ENCODE measurements at places on chromosomes 1 and 21.

DNA sequence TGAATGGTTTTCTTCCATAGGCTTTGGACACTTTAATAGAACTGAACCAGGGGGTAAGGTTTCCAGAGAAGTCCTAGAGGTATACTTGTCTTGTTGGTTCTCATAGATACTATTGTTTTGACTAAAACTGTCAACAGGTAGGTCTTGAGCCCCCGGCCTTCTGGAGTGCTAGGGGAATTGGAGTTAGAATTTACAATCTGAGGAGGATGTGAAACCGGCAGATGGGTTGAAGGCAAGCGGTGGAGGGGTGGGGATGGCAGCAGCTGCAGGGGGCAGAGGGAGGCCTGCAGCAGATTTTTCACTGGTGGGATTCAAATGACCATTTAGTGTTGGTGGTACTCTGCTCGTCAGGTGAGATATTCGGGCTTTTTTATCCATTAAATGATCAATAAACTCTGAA is 4.3 kb upstream of the CD1D start:
- no peak for DNase-seq

- no peak for DNase-seq
Measured at GRCh38 chr1:89277725-89278124, 5.1 kb upstream of the GBP5 start.

DNA sequence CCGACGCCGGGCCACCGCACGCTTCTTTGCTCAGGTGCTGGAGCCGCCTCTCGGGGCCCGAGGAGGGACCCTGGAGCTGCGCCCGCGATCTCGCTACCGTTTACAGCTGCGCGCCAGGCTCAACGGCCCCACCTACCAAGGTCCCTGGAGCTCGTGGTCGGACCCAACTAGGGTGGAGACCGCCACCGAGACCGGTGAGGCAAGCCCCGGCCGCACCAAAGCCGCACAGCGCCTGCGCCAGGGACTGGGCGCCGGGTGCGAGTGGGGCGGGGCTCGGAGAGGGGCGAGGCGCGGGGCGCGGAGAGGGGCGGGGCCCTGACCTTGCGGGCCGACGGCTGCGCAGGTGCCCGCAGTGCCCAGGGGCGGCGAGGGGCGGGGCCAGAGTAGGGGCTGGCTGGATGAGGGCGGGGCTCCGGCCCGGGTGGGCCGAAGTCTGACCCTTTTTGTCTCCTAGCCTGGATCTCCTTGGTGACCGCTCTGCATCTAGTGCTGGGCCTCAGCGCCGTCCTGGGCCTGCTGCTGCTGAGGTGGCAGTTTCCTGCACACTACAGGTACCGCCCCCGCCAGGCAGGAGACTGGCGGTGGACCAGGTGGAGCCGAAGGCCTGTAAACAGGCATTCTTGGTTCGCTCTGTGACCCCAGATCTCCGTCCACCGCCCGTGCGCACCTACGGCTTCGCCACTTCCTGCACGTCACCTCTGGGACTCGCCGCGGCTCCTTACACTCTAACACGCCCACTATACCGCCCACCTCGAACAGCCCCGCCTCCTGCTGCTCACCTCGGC is 9.8 kb upstream of the CDC20 start:
- DNase-seq: peak; percentile 66

GRCh38 chr21:25911730-25912401 is 177.1 kb downstream of the GABPA start:
- no peak for DNase-seq

DNA sequence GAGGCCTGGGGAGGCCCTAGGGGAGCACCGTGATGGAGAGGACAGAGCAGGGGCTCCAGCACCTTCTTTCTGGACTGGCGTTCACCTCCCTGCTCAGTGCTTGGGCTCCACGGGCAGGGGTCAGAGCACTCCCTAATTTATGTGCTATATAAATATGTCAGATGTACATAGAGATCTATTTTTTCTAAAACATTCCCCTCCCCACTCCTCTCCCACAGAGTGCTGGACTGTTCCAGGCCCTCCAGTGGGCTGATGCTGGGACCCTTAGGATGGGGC is 5.2 kb downstream of the ELF3 start:
- DNase-seq: no peak

GRCh38 chr1:164846731-164847691 is 288.0 kb downstream of the PBX1 start:
- DNase-seq: no peak

GRCh38 chr21:36260030-36260787 is 59.8 kb upstream of the MORC3 start:
- DNase-seq: peak; percentile 4

GRCh38 chr1:22413799-22414198 is 37.9 kb upstream of the ZBTB40 start:
- DNase-seq: no peak

- DNase-seq: no peak
Measured at GRCh38 chr1:211329764-211330201, 3.1 kb downstream of the TRAF5 start.

DNA sequence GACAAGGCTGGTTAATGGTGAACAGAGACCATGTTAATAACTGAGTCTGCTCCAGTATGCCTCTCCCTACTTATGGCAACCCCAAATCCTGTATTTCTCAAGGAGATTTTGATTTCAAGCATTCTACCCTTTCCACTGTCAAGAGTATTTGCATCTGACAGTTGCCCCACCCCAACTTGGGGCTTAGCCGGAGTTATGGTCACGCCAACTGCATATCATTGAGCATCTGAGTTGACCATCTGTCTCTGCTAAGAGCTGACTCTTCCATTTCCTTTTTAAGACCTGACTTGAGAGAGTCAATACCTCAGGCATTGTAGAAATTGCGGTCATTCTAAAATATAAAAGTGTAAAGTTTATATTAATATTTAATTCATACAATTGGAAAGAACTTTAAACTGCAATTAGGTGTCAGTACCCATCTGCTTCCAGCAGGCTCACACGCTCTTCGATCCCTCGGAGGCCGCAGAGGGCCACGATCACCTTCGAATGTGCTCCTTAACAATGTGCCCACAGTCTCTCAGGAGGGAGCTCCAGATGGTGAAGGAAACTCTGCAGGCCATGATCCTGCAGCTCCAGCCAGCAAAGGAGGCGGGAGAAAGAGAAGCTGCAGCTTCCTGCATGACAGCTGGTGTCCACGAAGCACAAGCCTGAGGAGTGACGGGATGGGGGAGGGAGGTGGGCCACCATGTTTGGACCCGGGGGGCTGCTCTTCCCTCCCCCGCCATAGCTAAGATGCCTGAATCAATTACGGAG is 409.8 kb downstream of the DISC1 start:
- no peak for DNase-seq

DNA sequence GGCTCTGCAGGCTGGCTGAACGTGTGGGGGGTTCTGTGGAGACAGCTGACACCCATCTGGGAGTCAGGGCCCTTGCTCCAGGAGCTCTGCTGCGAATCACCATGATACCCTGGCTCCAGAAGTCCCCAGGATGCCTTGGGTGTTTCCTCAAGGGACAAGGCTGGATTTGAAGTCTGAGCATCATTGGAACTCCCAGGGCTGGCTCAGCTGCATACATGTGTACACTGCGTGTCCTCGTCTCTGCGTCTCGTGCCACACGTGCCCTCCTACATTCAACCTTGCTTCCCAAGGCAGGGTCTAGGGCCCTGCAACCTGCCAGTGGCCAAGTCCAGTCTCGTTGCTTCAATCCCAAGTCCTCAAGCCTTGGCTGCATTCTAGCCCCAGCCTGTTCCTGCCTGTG is 11.7 kb downstream of the CSF1 start:
- DNase-seq: no peak

GRCh38 chr1:224805889-224806288 is 123.6 kb upstream of the DNAH14 start:
- DNase-seq: no peak

- no peak for DNase-seq
Measured at GRCh38 chr1:209045331-209046057, 538.0 kb upstream of the CAMK1G start.

DNA sequence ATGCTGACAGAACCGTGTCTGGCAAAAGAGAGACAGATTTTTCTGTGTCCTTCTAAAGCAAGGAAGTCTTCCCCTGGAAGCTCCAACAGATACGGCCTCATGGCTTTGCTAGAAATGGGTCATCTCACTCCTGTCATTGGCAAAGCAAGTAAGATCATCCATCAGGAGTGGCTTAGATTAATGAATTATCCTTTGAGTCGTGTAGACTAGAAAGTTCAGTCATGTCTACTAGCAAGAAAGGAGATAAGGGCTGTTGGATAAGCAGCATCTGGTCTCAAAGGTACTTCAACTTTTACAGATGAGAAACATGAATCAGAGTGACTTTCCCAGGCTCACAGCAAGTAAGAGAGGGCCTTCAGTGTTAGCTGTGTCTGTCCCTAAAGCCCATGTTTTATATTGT is 3.4 kb upstream of the AGO3 start:
- no peak for DNase-seq

- DNase-seq: no peak
Measured at GRCh38 chr21:19695796-19696195, 1292.2 kb upstream of the TMPRSS15 start.

- DNase-seq: no peak
Measured at GRCh38 chr1:72623299-72623708, 341.0 kb upstream of the NEGR1 start.

DNA sequence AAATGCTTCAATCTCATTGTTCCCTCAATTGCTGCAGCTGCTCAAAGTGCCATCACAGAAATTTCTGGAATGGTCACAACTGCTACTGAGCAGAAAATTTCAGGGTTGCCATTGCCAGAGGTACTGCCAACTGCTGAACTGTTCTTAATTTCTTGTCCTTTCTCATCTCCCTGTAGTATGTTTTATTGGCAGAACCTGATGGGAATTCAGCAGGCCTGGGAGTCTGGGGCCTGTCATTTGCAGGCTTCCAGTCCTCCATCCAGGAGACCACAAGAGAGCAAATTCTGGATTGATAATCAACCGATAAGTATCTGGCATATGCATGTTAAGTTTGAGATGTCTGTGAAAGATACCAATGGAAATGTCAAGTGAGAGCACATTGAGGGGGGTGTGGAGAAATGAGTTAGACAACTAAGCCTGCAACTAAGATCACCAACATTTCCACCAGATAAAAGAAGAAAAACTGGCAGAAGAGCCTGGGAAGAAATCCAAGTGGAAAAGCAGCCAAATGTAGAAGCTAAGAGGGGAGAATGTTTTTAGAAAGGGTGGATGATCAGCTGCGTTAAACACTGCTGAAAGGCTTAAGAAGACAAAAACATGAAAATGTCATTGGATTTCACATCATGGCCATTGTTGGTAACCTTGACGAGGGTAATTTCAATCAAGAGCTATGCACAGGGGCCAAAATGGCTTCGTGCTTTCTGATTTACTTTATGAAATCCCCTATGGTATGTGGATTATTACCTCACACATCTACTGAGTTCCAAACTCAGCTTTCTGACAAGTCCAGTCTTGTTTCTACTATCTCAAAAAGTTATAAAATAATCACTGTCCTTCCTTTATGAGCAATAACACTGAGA is 648.1 kb downstream of the PLPP3 start:
- no peak for DNase-seq

GRCh38 chr1:209839875-209840546 is 12.2 kb downstream of the UTP25 start:
- no peak for DNase-seq

DNA sequence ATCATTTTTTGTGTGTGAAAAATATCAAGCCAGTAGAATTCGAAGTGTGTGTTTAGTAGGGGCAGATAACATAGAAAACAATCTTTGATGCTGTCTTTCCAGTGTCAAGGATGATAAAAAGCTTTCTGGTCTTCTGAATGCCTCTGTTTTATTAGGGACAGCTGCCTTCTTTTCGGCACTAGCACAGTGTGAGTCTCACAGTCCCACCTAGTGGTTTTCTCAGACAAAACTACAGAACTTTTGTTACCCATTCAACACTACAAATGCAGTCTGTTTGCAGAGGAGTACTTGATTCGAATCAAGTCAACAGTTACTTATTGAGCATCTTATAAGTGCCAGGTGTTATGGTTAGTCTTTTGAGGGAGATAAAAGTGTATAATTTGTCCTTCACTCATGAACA is 30.6 kb upstream of the MCOLN3 start:
- DNase-seq: no peak

- DNase-seq: no peak
Measured at GRCh38 chr1:164755690-164756089, 196.7 kb downstream of the PBX1 start.

- DNase-seq: no peak
Measured at GRCh38 chr1:159960721-159961381, 6.8 kb upstream of the SLAMF9 start.

DNA sequence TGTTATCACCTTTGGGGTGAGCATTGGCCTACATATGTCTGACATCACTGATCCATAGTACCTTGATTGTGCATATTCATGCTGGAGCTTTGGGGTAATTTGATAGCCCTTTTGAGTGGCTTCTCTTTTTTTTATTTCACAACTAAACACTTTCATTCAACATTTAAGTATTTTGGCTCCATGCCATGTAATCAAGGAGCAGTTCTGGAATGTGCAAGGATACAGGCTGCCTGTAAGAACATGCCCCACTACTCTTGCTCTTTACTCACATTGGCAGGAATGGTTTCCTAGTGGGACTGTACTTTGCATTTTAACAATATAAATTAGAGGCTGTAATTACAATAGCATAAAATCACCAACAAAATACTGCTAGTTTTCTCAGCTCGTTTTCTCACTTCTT is 300.7 kb upstream of the SPAG17 start:
- no peak for DNase-seq

DNA sequence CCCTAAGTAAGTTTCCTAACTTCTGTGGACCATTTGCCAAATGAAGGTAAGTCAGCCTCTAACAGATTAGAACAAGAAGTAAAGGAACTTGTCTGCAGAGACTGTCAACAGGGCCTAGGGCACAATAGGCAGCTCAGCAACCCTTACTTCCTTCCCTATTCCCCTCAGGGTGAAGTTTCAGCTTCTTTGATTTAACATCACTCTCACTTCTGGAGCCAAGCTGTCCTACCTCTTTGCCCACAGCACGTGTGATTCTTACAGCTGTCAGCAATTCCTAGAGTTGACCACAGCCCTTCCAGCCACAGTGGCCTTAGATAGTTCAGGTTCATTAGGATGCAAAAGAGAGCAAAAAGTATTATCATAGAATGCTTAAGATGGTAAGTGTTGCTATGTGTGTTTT is 7.6 kb upstream of the EIF4G3 start:
- no peak for DNase-seq

- no peak for DNase-seq
Measured at GRCh38 chr1:47650205-47650604, 212.4 kb downstream of the FOXD2 start.

GRCh38 chr1:8652467-8653046 is 164.9 kb downstream of the RERE start:
- DNase-seq: no peak

GRCh38 chr21:42202321-42202720 is 16.6 kb upstream of the ABCG1 start:
- DNase-seq: no peak

Measured in hypothalamus (tissue), 51 donors.